Mammary microvascular endothelial cell (primary cell): ENCODE measurements at places on chromosomes 12 and 14. TPM values are rescaled to one million over a fixed set of nuclear protein-coding genes. Genes with fewer than 3 reads are reported as not detected.

The MEG3 gene
- 4.1 and 5.6 TPM in 2 replicates for total RNA-seq

The KRT71 gene
- total RNA-seq, result under 0.01 TPM in 1 of 2 replicates, not detected in the other

The PTPRO gene
- total RNA-seq, result 0.10 TPM in 1 of 2 replicates, not detected in the other

The ST8SIA1 gene
- total RNA-seq, result 0.25 TPM in 1 of 2 replicates, not detected in the other

The A2M gene
- total RNA-seq, result 45.0 and 53.3 TPM in 2 replicates

The TNFAIP2 gene
- total RNA-seq, result 30.5 and 38.6 TPM in 2 replicates

The HOTAIR gene
- total RNA-seq, result not detected in 2 replicates

The ZNF891 gene
- 0.13 and 0.30 TPM in 2 replicates for total RNA-seq

The KRT85 gene
- total RNA-seq, result not detected in 2 replicates

The OR4K2 gene
- total RNA-seq, result not detected in 2 replicates

The PTPRQ gene
- total RNA-seq, result not detected in 2 replicates

The CHPT1 gene
- total RNA-seq, result 22.4 and 27.3 TPM in 2 replicates

The IGFBP6 gene
- 222 and 277 TPM in 2 replicates for total RNA-seq

The PAPOLA gene
- total RNA-seq, result 72.9 and 74.2 TPM in 2 replicates

The P3H3 gene
- 7.5 and 8.8 TPM in 2 replicates for total RNA-seq

The ZDHHC22 gene
- total RNA-seq, result not detected in 2 replicates

The KRT7 gene
- 332 and 351 TPM in 2 replicates for total RNA-seq

The CEBPE gene
- total RNA-seq, result not detected in 2 replicates

The CLEC6A gene
- not detected in 2 replicates for total RNA-seq

The SRGAP1 gene
- 5.3 and 6.9 TPM in 2 replicates for total RNA-seq

The SYCP3 gene
- not detected in 2 replicates for total RNA-seq

The KERA gene
- total RNA-seq, result not detected in 2 replicates

The MIP gene
- total RNA-seq, result not detected in 2 replicates

The CLEC12A gene
- not detected in 2 replicates for total RNA-seq

The CABP1 gene
- total RNA-seq, result not detected in 2 replicates

The EMP1 gene
- 1,447 and 1,601 TPM in 2 replicates for total RNA-seq

The EFS gene
- total RNA-seq, result not detected in 2 replicates

The PROX2 gene
- total RNA-seq, result not detected in 2 replicates

The TTC6 gene
- total RNA-seq, result not detected in 2 replicates

The OR6C4 gene
- not detected in 2 replicates for total RNA-seq

The DTX1 gene
- total RNA-seq, result not detected in 2 replicates

The EXOC3L4 gene
- total RNA-seq, result not detected in 2 replicates

The INSM2 gene
- not detected in 2 replicates for total RNA-seq

The GRIP1 gene
- not detected in 2 replicates for total RNA-seq

The OR8S1 gene
- total RNA-seq, result not detected in 2 replicates

The RBP5 gene
- 0.13 TPM in 1 of 2 replicates, not detected in the other for total RNA-seq

The PPP4R4 gene
- total RNA-seq, result not detected in 2 replicates

The CLEC4C gene
- total RNA-seq, result not detected in 2 replicates

The TSHR gene
- not detected in 2 replicates for total RNA-seq

The DNAJC22 gene
- 0.20 and 0.98 TPM in 2 replicates for total RNA-seq

The LRP10 gene
- total RNA-seq, result 108 and 118 TPM in 2 replicates

The FAM181A gene
- total RNA-seq, result not detected in 2 replicates

The ASB8 gene
- 14.8 and 19.1 TPM in 2 replicates for total RNA-seq

The RERG gene
- total RNA-seq, result not detected in 2 replicates

The KRT6A gene
- not detected in 2 replicates for total RNA-seq

The LRRIQ1 gene
- 0.05 and 0.47 TPM in 2 replicates for total RNA-seq

The JDP2 gene
- 6.5 and 13.5 TPM in 2 replicates for total RNA-seq

The RPL10L gene
- total RNA-seq, result not detected in 2 replicates

The EIF2S3B gene
- total RNA-seq, result 0.59 and 0.67 TPM in 2 replicates

The KRT83 gene
- not detected in 2 replicates for total RNA-seq

The RDH16 gene
- not detected in 2 replicates for total RNA-seq

The LRP1-AS gene
- total RNA-seq, result not detected in 2 replicates

The WIF1 gene
- not detected in 2 replicates for total RNA-seq

The FSCB gene
- total RNA-seq, result not detected in 2 replicates
